Fibroblast of skin of back (primary cell): ENCODE measurements at places on chromosomes 7 and 10.

DNA sequence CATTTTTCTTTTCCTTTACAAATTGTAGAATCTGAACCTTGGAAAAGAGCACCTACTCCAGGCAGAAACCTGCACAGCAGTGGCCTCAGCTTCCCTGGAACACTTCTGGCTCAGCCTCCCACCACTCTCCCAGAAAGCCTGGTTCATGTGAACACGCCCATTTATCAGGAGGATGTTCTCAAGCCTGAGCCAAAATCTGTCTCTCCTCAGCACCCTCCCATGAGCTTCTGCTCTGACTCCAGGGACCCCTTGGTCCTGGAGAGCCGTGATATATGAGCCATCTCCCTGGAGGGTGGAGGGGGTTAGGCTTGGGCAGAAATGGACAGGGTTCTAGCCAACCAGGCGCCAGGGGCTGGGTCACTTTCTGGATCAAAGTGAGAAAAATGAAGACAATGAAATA, 10.1 kb downstream of the GDF2 start:
- no peak for DNase-seq

DNA sequence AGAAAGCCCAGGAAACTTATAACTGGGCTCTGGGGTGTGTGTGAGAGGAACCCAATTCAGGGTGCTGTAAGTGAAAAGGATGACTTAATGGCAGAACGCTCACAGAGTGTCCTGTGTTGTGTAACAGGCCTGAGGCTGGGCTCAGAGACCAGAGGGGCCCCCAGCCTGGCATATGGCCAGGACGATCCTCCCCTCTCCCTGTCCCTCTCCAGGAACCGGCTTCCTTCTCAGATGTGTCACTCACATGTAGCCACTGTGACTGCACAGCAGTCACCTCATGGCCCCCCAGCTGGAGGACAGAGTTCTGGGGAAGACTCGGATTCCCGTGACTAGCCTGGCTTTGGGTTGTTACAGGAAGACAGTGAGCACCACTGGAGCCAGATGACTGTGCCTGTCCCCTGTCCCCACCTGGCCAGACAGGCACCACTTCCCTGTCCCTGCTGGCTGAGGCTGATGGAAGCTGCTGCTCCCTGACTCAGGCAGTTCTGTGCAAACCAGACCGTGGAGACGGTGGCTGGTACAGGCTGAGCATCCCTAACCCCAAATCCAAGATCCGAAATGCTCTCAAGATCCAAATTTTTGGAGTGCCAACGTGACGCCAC, 220.5 kb downstream of the MLLT10 start:
- no peak for DNase-seq

- DNase-seq, result no peak
Observed at GRCh38 chr7:5824297-5824610, 42.8 kb upstream of the RNF216 start.

GRCh38 chr10:110379831-110380230, 75.1 kb upstream of the SMNDC1 start:
- no peak for DNase-seq

DNA sequence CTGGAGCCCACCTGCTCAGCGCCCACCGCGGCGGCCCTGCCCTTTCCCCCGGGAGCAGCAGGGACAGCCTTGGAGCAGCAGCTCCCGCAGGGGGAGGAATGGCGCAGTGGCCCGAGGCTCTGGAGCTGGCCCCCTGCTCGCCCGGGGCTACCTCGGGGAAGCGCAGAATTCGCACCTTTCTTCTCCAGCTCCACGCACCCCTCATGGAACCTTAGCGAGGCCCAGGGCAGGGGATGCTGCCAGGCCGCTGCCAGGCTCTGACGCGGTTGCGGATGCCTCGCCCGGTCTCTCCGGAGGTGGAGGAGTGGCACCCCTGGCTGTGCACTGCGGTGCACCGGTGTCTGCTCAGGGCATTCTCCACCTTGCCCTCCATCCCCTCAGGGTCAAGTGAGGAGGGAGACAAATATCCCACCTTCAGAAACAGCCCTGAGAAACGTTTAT, 84.9 kb upstream of the MKI67 start:
- DNase-seq, result no peak

DNA sequence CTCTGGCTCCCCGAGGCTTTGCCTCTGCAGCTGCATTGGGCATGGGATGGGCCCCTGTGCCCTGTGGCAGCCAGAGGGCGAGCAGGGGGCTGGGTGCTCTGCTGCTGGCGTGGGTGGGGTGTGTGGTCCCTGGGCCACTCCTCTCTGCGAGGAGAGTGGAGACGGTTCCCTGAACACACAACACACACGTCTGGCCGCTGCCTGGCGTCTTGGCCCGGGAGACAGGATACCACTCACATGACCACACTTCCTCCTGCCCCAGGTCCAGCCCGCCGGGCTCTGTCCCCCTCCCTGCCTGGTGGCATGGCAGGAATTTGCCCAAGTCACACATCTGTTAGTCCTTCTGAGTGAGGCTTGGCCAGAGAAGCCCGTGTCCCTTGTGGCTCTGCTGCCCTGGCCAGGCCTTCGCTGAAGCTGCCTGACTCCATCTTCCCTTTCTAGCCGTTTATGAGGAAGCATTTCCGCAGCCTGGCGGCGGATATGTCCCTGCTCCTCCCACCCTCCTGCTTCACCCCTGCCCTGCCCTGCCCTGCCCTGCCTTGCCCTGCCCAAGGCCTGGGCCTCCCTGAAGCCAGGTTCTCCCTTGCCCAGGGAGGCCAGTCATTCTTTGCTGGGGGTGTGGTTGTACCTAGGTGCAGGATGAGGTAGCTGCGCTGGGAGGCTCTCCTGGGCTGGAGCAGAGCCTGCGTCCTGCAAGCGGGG, 3.0 kb downstream of the BRI3 start:
- DNase-seq, result peak; percentile 93
